ENCODE measurements at places on chromosomes 2 and 18.

- no peak for DNase-seq
Observed at GRCh38 chr2:152420363-152420762, 85.4 kb downstream of the FMNL2 start.

GRCh38 chr2:220044383-220044782 is 417.0 kb downstream of the SLC4A3 start:
- DNase-seq = no peak

DNA sequence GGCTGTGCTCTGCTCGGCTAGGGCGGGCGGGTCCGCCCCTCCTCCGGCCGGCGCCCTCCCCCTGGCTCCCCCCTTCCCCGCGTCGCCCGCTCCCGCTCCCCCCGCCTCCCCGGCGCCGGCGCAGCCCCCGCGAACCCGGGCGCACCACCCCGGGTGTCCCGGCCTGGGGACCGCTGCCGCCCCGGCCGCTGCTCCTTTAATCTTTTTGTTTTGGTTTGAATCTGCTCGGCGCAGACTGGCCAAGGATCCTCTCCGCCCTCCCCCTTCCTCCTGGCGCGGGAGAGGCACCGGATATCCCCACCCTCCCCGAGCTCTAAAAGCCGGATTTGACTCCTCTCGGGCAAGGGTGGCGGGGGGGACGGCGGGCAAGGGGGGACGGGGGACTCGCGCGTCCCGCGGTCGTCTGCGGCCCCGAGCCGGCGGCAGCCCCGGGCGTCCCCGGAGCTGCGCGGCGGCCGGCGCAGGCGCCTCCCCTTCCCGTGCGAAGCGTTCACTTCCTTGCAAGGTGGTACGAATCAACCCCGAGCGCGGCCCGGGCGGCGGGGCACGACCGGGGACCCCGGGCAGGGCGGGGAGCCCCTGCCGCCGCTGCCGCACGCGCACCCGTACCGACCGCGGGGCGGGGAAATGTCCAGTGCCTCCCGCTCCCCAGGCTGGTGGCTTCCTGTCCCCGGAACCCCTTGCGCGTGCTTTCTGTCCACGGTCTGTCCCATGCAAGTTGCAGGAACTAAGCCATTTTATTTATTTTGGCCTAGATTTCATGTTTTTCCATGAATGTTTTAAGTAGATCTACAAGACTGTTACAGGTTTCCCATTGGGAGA is at the start of gene PTGR3:
Gene PTGR3, minus strand, starts transcription at position 11 of the 822 bp plus-strand sequence. CDS start 81 bp downstream, outside the sequence.
- DNase-seq = peak; percentile 83

GRCh38 chr2:225164401-225165050 is 122.3 kb upstream of the DOCK10 start:
- no peak for DNase-seq

DNA sequence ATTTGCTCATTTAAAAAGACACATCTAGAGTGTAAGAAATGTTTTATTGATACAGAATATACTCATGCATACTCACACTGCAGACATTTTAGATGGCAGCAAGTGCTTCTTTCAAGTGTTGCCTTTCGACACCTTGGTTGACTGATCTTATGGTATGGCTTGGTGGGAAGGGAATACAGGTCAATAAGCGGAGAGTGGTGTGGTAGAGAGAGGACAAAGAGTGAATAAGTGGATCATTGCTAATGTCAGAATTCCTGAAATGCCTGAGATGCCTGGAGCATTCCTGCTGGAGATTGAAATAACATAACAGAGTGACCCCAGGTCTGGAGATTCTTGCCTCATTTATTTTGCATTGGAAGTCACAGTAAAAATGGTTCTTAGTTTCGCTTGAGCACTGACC is 76.7 kb downstream of the RND3 start:
- DNase-seq = no peak

DNA sequence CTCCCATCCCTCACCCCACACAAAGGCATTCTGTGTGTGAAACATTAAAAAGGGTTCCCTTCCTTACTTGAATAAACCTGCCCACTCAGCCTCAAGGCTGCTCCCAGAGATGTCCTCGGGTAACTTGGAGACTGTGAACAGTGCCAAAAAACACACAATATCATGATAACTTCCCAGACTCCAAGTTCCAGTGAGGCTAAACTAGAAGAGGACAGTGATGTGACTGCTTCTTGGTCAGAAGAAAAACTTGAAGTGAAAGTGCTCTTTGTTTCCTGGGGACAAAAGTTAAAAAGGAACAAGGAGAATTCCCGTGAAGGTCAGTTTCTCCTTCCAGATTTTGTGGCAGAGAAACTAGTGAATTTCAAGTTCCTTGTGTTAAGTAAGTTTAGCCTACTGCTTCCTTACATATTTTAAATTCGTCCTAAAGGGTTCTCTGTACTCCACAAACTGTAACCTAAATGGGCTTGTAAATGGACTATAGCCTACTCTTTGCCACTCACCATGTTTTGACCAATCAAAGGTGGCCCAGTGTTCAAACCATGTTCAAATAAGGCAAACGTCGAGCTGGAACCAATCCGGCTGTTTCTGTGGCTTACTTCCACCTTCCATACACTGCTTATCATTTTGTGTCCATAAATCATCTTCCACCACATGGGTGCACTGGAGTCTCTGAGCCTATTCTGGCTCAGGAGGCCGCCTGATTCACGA is 20.4 kb downstream of the TPRKB start:
- no peak for DNase-seq

DNA sequence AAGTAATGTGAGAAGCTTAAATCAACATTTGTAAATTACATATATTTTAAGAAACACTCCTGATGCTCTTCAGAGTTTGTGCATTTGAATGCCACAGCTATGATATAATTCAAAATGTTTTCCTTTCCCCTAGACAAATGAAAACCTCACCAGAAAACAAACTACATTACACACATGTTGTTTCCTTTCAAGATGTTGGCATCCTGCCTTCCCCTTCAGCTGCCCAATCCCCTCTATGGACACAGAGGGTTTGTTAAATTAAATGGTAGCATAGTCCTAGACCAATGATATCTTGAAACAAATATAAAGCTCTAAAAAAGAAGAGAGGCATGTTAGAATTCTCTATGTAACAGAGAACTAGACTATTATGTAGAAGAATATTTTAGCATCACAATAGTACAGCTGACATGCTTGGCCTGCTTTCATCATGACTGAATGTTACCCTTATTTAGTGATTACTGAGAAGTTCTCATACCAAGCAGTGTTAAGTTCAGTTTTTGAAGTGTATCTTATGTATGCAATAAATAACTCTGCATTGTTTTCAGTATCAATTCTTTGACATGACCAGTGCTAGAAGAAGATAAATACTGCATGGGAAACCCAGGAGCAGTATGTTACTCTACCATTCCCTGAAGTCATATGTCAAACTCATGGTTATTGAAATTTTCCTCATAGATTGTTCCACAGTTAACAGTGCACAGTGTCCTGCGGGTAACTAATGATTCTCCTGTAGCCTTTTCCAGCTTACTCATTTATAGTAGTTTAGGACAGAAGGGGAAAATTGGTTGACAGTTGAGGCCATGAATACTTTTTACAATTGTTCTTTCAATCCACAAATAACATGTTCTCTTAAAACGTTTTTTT is 316.3 kb upstream of the KCNJ3 start:
- DNase-seq = no peak

Measured in head of caudate nucleus (tissue), 42 donors.